ENCODE measurements at places on chromosomes 3 and 15.
A peak's percentile ranks its signal among the peaks of the same experiment; 100 is the strongest.

DNA sequence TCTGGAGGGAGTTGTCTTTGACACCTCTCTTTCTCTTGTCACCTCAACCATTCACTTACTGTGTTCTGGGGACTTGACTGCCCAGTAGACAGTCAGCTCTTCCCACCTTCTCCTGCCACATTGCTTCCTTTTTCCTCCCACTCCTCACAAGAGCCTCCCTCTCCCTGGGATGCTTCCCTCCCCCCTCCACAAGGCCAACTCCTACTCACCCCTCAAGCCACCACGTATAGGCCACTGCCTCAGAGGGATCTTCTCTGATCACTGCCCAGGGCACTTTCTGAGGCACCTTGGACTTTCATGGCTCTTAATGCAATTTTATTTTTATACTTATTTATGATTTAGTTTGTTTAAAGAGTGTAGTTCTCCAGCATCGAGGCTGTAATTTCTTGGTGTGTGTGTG is 23.2 kb downstream of the THSD4 start:
- no peak for DNase-seq

- no peak for DNase-seq
Measured at GRCh38 chr3:33914731-33915379, 116.4 kb downstream of the PDCD6IP start.

DNA sequence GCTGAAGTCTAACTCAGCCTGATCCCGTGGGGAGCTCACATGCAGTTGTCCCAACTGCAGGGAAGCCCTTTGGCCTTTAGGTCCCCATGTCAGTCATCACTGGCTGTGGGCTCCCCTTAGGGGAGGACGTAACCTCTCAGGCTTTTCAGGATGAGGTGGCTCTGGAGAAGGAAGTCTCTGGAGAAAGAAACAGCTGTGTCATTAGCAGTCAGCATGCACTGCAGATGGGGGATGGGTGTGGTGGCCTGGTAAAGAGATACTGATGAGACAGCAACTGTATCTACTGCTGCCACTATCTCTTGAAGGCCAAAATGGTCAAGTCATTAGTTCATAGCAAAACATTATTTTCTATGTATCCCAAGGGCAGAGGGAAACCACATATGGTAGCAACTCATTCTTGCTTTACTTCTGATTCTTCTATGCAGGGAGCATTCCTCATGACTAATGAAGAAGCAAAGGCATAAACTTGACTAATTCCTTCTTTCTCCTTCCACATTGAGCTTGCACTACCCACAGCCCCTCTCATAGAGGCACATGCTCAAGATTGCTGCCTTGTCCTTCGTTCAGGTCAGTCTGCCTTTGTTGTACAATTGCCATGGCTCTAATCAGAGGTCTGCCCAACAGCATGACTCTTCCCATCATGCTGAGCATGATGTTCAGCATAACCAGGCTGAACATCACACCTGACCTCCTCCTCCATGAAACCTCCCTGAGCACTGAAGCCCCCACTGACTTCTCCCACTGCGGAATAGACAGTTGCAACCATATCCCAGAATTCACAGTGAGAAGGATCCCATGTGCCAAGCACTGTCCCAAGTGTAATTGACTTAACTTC is 47.8 kb upstream of the TMEM158 start:
- DNase-seq, result no peak

GRCh38 chr15:42619656-42620371 is 44.4 kb downstream of the STARD9 start:
- peak; percentile 28 for DNase-seq

- no peak for DNase-seq
Measured at GRCh38 chr15:84988909-84989644, 7.4 kb downstream of the PDE8A start.

DNA sequence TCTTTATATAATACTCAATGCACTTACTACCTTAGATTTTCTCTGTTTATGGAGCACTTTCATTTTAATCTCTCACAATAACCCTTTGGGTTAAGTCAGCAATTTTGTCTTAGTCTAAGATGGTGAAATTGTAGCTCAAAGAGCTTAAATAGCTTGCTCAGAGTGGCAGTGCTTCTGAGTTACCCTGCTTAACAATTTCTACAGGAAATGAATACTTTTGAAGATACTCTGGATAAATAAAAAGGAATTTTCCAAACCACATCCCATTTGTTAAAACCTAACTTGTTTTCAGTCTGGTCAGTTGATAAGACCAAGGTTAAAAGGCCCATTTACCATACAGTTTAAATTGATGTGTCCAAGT is 37.2 kb downstream of the HMG20A start:
- DNase-seq, result no peak

DNA sequence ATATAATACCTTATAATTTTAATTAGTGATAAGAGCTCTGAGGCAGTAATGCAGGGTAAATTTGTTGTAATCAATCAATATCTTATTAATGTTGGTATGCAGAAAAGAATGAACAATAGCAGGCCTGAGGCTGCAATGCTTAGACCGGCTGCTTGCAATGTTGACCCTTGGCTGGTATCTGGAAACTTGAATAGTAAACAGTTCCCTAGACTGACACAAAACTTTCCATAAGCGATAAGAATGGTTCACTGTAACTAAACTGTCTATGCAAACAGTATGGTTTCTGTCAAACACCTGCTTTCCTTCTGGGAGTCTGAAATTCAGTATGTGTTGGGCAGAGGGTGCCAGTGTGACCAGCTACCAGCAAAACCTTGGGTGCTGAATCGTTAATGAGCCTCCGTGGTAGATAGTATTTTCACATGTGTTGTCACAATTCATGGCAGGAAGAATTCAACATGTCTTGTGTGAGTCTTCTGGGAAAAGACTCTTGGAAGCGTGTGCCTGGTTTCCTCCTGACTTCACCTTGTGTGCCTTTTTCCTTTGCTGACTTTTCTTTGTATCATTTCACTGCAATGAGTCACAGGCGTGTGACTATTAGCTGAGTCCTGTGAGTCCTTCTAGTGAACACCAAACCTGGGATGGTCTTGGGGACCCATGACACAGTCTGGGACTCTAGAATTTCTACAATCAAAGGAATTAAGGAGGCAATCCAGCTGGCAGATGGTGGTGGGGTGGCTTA is 30.7 kb upstream of the CLRN1 start:
- DNase-seq, result no peak

GRCh38 chr15:42012928-42013482 is 7.8 kb downstream of the PLA2G4E start:
- DNase-seq, result no peak

DNA sequence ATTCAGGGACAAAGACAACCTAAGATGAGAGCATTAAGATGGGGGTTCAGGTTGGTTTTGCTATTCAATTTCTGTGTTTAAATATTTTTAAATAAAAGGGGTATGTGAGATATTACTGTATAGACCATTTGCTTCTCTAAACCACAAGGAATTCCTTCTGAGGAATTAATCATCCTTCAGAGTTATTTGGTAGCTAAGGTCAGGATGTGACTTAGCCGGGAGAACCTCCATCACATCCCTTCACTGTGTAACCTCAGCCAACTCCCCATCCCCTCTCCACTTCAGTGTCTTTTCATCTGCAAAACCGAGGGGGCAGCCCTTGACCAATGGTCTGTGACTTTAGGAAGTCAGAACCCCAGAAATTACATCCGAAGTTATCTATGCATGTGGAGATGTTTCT is 48.7 kb upstream of the SKOR1 start:
- no peak for DNase-seq

DNA sequence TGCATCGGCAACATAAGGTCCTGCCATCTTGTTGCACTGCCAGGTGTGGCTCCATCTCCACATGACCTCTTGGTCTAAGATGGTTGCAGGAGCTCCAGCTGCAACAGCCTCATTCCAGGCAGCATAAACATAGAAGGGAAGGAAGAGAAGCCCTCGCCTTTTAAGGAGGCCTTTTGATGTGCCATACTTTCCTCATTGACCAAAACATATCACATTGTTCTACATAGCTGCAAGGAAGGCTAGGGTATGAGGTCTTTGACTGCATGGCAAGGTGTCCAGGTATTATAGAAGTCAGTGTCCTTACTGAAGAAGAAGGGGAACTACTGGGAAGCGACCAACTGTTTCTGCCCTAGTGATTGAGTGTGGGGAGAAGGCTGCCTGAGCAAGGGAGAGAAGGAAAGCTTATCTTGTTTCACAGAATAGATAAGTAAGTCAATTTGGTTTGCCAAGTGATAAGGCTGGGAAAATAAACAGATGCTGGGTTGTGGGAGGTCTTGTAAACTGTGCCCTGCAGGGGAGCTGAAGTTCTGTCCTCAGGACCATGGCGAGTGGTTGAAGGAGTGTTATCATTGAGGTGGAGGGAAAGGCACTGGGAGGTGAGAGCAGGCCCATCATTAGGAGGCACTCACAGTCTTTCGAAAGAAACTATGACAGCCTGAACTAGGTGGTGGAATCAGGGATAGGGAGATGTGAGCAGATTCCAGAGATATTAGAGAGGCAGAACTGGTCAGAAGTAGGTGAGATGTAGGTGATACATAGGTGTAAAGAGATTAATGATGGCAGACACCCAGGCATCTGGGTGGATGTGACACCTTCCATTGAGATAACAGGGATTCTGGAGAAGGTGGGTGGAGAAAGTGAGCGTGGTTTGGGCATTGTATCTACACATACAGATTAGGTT is 93.8 kb upstream of the IGF1R start:
- DNase-seq, result no peak

DNA sequence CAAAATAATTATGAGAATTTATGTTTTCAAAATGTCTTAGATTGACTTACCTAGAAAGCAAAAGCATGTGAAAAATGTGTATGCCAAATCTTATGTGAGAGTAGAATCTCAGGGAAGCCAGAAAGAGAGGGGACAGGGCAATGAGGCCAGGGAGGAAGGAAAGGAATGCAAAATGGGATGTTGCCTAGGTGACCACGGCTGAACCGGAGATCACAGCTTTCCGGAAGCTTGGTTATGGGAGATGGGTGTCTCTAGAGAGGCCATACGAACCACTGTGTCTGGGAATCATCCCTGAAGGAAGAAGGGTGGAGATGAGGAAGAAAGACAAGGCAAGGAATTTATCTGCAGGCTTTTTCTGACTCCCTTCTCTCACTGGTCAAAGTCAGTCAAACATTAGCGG is 76.0 kb downstream of the SUCLG2 start:
- DNase-seq, result no peak
